Breast epithelium (tissue), 4 donors: ENCODE measurements at places on chromosomes 3 and 15. TPM values are rescaled to one million over a fixed set of nuclear protein-coding genes. Genes with fewer than 3 reads are reported as not detected.
A peak's percentile ranks its signal among the peaks of the same experiment; 100 is the strongest.

TIGIT gene
- total RNA-seq: 0.33 TPM

P3H2 gene
- 10.2 TPM for total RNA-seq

RBPMS2 gene
- not detected for total RNA-seq

- no peaks in the 10 kb centered on the region for H3K36me3 ChIP-seq
- H3K4me3 ChIP-seq: no peak overlapping the region
- no peaks in the 10 kb centered on the region for H3K27me3 ChIP-seq
- no peaks in the 10 kb centered on the region for H3K4me1 ChIP-seq
- no peak for DNase-seq
These were observed 30.3 kb downstream of the LINS1 start for GRCh38 chr15:100571592-100572167.

CCDC13 gene
- total RNA-seq: 2.3 TPM

DNA sequence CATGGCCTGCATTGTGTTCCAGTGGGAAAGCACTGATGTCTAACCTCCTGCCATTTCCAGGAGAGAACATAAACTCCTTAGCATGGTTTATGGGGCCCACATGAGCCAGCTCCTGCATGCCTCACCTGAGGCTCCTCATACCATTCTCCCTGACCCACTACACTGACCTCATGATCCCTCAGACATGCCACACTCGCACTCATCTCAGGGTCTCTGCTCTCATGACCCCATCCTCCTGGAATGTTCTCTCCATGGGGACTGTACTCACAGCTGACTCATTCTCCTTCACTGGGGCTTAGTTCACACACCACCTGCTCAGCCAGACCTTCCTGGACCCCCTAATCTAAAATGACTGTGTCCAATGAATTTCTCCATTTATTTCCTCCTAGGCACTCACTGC lies 4.0 kb upstream of the LMCD1 start:
- peaks cover 4% of the 10 kb centered on the region for H3K4me1 ChIP-seq
- no peaks in the 10 kb centered on the region for H3K27me3 ChIP-seq
- no peaks in the 10 kb centered on the region for H3K36me3 ChIP-seq
- H3K4me3 ChIP-seq: no peak overlapping the region

GRCh38 chr3:126676919-126677705 lies 22.2 kb upstream of the TXNRD3 start:
- H3K36me3 ChIP-seq: no peaks in the 10 kb centered on the region
- no peak overlapping the region for H3K27ac ChIP-seq
- H3K4me3 ChIP-seq: no peak overlapping the region
- no peaks in the 10 kb centered on the region for H3K27me3 ChIP-seq
- no peaks in the 10 kb centered on the region for H3K4me1 ChIP-seq
- no peak for DNase-seq

DNA sequence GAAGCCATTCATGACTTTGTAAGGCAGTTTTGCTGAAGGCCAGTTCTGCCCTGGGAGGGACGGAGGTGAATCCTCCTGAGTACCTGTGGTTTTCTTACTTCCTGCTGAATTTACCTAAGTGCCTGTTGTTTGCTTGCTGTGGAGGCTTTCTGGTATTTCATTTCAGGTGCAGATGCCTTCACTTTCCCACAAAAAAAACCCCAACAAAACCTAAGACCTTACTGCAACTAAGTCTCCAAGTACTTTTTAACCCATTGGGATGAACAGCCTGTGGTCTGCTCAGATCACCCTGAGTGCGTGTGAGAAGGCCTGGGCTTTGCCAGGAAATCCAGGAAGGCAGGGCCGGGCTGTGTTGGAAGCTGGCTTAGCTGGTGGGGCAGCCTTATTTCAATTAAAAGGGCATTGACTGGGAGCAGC lies 65.3 kb downstream of the IGF1R start:
- no peak for DNase-seq
- peak overlapping the region; percentile 89 for H3K27ac ChIP-seq
- H3K4me1 ChIP-seq: peaks cover 5% of the 10 kb centered on the region
- H3K36me3 ChIP-seq: no peaks in the 10 kb centered on the region
- H3K4me3 ChIP-seq: no peak overlapping the region

- no peak overlapping the region for H3K4me3 ChIP-seq
- DNase-seq: no peak
- H3K4me1 ChIP-seq: no peaks in the 10 kb centered on the region
- no peak overlapping the region for H3K27ac ChIP-seq
These were observed 68.6 kb upstream of the ITGA11 start for GRCh38 chr15:68500363-68501258.

GRCh38 chr3:146384786-146385185 lies 84.6 kb downstream of the PLSCR2 start:
- no peak for DNase-seq
- H3K36me3 ChIP-seq: no peaks in the 10 kb centered on the region
- no peak overlapping the region for H3K4me3 ChIP-seq
- H3K27ac ChIP-seq: no peak overlapping the region
- no peaks in the 10 kb centered on the region for H3K4me1 ChIP-seq

DNA sequence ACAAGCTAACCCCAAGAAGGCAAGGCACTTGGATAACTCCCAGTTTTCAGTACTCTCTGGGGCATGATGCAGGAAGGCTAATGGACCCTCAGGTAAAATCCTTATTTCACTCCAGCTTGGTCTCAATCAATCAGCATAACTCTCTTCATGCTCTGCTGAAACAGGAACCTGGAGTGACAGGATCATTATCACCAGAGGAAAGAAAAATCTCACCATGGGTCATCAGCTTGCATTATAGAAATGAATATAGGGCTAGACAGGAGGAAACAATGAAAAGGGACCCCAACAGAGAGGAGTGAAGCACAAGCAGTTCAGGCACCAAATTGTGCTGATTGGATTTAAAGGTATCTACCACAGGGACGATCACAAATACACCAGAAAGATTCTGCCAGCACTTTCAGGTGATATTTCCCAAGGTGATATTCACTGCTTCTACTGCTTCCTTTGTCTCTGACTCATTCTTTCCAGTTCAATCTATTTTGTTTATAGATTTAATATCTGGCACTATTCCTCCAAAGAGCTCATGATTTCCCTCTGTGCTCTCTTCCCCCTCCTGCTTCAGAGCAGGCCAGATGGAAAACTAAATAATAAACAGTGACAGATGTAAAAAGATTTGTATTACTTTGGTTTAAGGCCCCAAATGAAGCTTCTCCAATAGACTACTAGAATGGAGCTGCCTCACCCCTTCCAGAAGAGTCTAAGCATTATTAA lies 22.9 kb upstream of the THUMPD3 start:
- no peak overlapping the region for H3K4me3 ChIP-seq
- no peaks in the 10 kb centered on the region for H3K36me3 ChIP-seq
- no peaks in the 10 kb centered on the region for H3K4me1 ChIP-seq
- DNase-seq: no peak

GRCh38 chr3:188662795-188663194 lies 508.8 kb downstream of the LPP start:
- H3K27ac ChIP-seq: no peak overlapping the region
- no peak overlapping the region for H3K4me3 ChIP-seq
- no peaks in the 10 kb centered on the region for H3K4me1 ChIP-seq

RBP2 gene
- total RNA-seq: 1.3 TPM

PLSCR2 gene
- total RNA-seq: 2.0 TPM

ARIH2 gene
- 100.0 TPM for total RNA-seq

- no peak overlapping the region for H3K4me3 ChIP-seq
- DNase-seq: peak; percentile 60
- peak overlapping the region; percentile 57 for H3K27ac ChIP-seq
- no peaks in the 10 kb centered on the region for H3K4me1 ChIP-seq
- H3K27me3 ChIP-seq: no peaks in the 10 kb centered on the region
These were observed 81.6 kb downstream of the PPCDC start for GRCh38 chr15:75104804-75105557.

- no peak overlapping the region for H3K27ac ChIP-seq
- H3K36me3 ChIP-seq: no peaks in the 10 kb centered on the region
- H3K4me1 ChIP-seq: no peaks in the 10 kb centered on the region
- no peaks in the 10 kb centered on the region for H3K27me3 ChIP-seq
- no peak overlapping the region for H3K4me3 ChIP-seq
- DNase-seq: no peak
These were observed 25.5 kb upstream of the MNS1 start for GRCh38 chr15:56490461-56490860.

ITIH4 gene
- total RNA-seq: 5.8 TPM

DNA sequence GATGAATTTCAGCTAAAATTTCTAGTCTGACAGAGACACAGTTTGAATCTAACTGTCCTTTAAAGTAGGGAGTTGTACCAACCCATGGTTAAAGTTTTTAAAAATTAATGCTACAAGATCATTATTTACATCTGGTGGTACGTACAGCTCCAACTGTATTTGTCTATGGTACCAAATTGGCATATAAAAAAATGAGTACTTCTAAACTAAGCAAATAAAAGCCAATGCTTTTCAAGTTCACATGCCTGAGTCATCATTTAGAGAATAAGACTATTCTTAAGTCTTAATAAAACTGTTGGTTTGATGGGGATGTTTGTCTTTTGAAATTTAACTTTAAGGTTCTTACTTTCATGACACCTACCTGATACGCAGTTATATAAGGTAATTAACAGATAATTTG lies 21.0 kb upstream of the IFT57 start:
- DNase-seq: no peak
- no peaks in the 10 kb centered on the region for H3K36me3 ChIP-seq
- no peak overlapping the region for H3K4me3 ChIP-seq
- H3K4me1 ChIP-seq: no peaks in the 10 kb centered on the region
- no peaks in the 10 kb centered on the region for H3K27me3 ChIP-seq

SPINT1 gene
- total RNA-seq: 1.8 TPM

- no peaks in the 10 kb centered on the region for H3K27me3 ChIP-seq
- H3K27ac ChIP-seq: no peak within 1 kb of the TSS
- no peak for DNase-seq
These were observed at the start of gene C3orf22 for GRCh38 chr3:126558336-126559071. TSS of gene C3orf22 (minus strand) at chr3:126558932. CDS start at chr3:126553390, 5,542 bp downstream.

TMEM207 gene
- total RNA-seq: not detected

XCR1 gene
- total RNA-seq: under 0.01 TPM

DNA sequence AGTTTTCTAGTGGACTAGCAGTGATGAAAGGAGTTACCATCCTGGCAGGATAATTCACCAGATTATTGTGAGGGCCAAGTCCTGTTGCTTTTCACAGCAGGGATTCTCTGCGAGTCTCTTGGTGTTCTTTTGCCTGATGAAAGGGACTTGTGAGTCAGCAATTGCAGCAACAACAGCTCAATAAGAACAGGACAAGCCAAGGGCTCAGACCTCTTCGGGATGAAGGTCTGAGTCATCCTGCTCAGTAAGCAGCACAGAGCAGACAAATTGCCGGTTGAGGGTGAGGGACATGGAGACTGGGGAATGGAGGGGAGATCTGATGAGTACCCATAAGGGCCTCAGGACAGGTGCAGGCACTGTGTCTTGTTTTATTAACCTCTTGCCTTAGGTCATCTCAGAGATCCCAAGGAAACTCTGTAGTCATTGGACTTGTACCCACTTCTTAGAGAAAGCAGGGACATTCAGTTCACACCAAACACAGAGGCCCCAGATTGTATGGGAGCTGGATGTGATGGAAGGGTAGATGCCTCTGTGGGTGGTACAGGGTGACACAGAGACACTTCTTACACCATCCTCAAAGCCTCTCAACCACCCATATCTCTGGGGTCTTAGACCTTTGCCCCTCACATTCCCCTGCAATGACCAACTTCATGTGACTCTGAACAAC lies 173.8 kb upstream of the TLE3 start:
- DNase-seq: no peak
- no peaks in the 10 kb centered on the region for H3K27me3 ChIP-seq
- peaks cover 14% of the 10 kb centered on the region for H3K4me1 ChIP-seq
- H3K36me3 ChIP-seq: no peaks in the 10 kb centered on the region
- H3K27ac ChIP-seq: peak overlapping the region; percentile 15

GRCh38 chr3:52092271-52092660 lies 35.9 kb upstream of the DUSP7 start:
- no peaks in the 10 kb centered on the region for H3K36me3 ChIP-seq
- H3K4me1 ChIP-seq: no peaks in the 10 kb centered on the region
- no peak overlapping the region for H3K27ac ChIP-seq
- DNase-seq: no peak
- no peak overlapping the region for H3K4me3 ChIP-seq

GRCh38 chr3:111732252-111732879 lies 126.7 kb upstream of the PHLDB2 start:
- H3K4me3 ChIP-seq: no peak overlapping the region
- no peaks in the 10 kb centered on the region for H3K27me3 ChIP-seq
- H3K4me1 ChIP-seq: no peaks in the 10 kb centered on the region
- no peaks in the 10 kb centered on the region for H3K36me3 ChIP-seq

DNA sequence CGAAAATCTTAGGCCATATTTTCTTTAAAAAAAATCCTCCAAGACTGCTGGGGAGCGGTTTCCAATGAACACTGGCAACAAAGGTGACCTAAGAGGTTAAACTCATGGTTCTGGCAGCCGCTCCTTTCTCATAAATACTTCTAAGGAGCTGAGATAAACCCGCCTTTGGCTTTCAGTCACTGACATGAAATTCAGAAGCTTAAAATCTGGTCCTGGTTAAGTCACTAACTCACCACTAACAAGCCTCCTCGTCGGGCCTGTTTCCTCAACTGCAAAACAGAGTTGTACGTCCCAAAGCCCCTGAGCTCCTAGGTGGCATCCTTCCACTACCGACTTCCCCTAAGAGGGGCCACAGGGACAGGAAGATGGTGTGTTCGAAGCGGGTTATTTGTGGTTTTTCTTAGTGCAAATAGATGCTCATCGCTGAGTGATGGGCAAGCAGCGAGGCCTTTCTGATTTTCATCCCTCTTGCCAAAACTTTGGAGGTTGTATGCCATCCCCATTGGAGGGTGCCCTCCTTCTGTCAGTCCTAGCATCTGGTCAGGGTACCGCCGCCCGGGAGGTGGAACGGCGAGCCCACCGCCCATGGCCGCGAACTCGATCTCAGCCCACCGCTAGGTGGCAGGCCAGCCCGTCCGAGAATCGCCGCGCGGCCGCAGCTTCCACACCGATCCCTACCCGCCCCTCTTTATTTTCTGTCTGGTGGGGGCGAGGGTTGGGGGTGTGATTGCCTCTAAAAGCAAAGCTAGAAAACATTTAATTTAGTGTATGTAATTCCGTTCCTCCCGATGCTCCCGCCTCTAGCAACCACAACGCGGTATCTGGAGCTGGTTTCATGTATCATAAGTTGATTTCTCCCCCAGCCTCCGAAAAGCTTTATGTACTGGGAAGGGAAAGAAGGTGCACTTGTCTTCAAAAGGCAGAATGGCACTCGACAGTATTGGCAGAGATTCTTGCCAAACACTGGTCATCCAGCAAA lies 4.6 kb downstream of the BCL6 start:
- peak overlapping the region; percentile 93 for H3K4me3 ChIP-seq
- no peaks in the 10 kb centered on the region for H3K36me3 ChIP-seq
- peaks cover 6% of the 10 kb centered on the region for H3K4me1 ChIP-seq

DNA sequence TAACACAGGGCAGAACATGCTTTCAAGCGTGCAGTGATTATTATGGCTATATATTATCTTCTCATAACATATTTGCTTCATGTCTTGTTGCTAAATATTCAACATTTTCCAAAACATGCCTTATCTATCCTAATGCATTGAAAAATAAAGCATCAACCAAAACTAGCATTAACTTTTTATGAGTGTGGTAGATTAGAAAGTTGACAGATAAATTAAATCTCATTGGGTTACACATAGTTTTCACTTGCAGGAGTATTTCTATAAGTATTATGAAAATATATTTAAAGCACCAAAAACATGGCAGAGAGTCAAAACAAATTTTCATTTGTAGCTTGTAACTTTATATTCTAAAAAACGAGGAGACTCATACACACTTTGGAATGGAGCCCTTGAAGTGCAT lies 141.5 kb downstream of the CADM2 start:
- no peak overlapping the region for H3K4me3 ChIP-seq
- H3K4me1 ChIP-seq: no peaks in the 10 kb centered on the region
- H3K36me3 ChIP-seq: no peaks in the 10 kb centered on the region
- H3K27me3 ChIP-seq: no peaks in the 10 kb centered on the region

- H3K4me3 ChIP-seq: no peak overlapping the region
- DNase-seq: no peak
- no peaks in the 10 kb centered on the region for H3K36me3 ChIP-seq
These were observed 20.6 kb downstream of the MYH15 start for GRCh38 chr3:108489776-108490175.

PFKFB4 gene
- total RNA-seq: 6.9 TPM
